ENCODE measurements at places on chromosomes 3 and 15. TPM values are rescaled to one million over a fixed set of nuclear protein-coding genes. Genes with fewer than 3 reads are reported as not detected.

RTP3 gene
- total RNA-seq, result not detected

CLDN16 gene
- not detected for total RNA-seq

DNA sequence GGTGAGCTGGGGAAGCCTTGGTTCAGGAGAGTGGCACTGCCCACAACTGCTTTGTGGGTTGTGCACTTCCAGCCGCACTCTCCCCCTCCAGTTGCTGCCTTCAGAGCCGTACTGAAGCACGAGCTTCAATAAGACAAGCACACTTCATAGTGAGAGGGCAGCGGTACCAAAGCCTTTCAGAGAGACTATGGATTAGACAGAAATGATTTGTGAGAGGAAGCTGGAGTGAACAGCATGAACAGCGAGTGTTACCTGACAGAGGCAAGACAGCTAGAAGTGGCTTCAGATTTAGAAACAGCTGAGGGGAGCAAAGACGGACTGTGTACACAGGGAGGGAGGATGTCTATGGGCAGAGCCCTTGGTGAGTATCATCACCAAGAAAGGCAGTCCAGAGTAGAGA is 31.1 kb downstream of the HCLS1 start:
- DNase-seq, result no peak

GRCh38 chr3:13256845-13257244 is 163.3 kb downstream of the NUP210 start:
- DNase-seq, result no peak

PRKCD gene
- 34.1 TPM for total RNA-seq

Data from posterior vena cava (tissue), 2 donors.